CD4-positive, alpha-beta T cell treated with Interleukin-1 beta for 1 hour (primary cell): ENCODE measurements at places on chromosomes 7 and 10.

DNA sequence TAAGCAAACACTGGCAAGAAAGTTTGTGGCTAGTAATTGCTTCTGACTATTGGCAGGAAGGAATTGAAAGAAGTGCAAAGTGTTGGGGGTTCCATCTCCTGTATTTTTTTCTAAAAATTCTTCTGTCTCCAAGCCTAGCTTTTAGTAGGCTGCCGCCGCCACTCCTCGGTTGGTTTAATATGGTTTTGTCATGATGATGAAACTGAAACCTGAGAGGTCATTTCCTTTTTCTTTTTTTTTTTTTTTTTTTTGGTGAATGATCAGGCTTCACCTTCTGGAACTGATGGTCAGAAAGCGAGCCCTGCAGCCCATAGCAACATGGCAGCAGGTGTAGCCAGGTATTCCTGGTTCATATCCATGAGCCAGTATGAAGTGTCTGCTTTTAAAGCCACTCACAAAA is 75.3 kb upstream of the AGBL3 start:
- no peak for DNase-seq

DNA sequence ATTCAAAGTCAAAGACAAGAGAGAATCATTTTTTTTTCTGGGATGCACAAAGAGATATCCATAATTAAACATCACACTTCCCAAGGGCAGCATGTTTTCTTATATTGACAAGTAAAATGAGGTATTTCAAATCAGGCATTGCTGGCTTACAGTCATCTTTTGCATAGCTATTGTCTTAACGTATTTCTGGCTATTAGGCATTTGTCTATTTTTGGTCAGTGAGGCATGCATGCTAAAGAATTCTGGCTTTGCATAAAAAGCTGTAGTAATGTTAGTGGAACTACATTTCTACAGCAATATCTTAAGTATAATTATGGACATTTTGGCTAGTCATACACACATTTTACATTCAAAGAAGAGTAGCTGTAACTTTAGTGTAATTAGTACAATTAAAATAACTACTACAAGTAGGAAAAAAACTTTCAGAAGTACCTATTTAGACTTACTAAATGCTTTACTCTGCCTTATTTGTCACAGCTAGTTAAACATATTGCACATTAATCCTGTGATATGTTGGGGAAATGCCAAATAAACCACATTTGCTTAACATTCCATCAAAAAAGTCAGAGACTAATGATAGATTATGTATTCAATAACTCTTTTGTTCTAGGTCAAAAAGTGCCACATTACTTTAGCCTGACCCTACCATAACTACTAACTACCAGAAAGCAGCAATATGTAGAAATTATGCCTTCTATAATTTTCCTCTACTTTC is 76.4 kb downstream of the RELN start:
- DNase-seq: no peak

DNA sequence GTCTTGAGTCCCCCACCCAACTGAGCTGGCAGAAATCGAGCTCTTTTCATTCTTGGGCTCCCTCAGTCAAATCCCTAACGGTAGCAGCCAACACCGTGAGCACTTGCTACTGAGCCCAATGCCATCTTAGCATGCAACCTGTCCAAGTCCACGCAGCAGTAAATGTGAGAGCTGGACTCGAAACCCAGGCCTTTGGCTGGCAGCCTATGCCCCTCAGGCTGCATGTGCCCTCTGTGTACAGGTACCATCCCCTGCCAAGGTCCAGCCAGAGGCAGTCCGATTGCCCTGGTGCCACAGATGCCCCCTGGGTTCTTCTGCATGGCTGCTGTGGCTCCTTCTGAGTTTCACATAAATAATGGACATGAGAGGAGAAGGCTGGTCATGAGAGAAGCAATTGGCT is 1.2 kb upstream of the TMEM273 start:
- DNase-seq: no peak

DNA sequence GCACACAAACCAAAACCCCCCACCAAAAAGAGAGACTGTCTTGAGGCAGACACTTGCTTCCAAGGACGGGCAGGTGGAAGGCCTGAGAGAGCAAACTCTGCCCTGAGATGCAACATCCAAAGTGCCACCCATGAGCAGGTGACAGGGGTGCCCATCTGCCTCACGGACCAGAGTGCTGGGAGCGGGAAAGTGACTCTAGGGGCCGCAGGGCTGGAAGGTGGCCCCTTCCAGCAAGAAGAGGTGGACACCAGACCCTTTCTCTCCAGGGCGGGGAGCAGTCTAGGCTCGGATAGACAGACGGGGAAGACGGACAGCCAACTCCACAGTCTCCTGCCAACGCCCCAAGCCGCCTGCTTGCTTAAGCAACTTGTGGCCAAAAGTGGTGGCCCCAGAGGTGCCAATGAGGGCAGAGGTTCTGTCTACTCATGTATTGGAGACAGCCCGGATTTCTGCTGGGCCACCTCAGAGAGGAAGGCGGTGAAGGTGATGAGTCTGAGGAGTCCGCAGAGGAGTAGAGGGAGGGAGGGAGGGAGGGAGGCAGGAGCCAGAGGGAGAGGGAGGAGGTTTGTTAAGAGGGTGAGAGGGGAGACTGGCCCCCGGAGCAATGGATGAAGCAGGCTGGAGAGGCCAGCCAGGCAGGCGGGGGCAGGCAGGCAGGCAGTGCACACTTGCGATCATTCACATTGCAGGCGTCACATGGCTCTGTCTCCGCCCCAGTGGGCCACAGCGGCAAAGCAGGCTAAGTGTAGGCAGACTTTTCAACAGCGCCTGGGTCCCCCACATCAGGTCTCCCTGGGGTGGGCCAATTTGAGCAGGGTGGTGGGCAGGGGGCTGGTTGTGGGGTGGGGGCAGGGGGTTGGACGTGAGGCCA is 65.6 kb downstream of the SLC29A4 start:
- no peak for DNase-seq

GRCh38 chr7:97845622-97846203 is 26.5 kb downstream of the ASNS start:
- no peak for DNase-seq

- no peak for DNase-seq
Observed at GRCh38 chr10:7035126-7035761, 375.6 kb downstream of the SFMBT2 start.

GRCh38 chr7:73830681-73831583 is at the start of gene CLDN4:
Gene CLDN4 (plus strand): TSS chr7:73830996. CDS start chr7:73831202, 206 bp downstream.
- no peak for DNase-seq

- DNase-seq: no peak
Observed at GRCh38 chr10:76315240-76315639, 883.8 kb downstream of the LRMDA start.

- no peak for DNase-seq
Observed at GRCh38 chr7:114854369-114854768, 67.5 kb upstream of the MDFIC start.

- DNase-seq: no peak
Observed at GRCh38 chr7:41779918-41780317, 77.0 kb upstream of the INHBA start.

DNA sequence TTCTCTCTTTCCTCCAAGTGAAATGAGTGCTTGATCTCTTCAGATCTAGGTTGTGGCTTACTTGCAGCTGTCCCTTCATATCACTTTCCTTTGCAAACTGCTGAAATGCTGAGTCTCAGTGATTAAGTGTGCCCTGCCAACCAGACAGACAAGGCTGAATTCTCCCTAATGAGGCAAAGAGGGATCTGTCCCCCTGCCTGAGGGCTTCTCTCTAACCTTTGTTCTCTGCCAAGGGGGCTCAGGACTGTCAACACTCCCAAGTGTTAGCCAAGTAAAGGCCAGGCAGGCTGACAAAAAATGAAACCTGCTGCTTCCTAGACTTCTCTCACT is at the start of gene MSS51:
Gene MSS51, minus strand, starts transcription at position 24 of the 330 bp plus-strand sequence. CDS start 5,277 bp downstream, outside the sequence.
- no peak for DNase-seq

GRCh38 chr7:106806556-106806955 is 58.5 kb upstream of the PIK3CG start:
- no peak for DNase-seq

DNA sequence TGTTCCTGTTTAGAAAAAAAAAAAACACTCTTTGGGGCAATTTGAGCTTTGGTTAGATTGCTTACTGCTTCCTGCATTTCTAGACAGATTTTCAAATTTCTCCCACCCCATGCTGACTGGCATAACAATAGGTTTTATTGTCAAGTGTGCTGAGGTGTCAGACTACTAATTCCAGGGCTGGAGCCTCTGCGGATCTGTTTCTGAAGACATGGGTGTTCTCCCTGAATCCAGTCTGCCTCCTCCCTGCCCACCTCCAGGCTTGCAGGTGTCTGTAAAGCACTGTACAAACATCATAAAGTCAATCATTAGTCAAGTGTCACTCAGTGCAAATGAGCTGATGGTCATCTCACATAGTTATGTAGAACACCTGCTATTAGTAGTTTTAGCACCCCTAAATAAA is 292.4 kb downstream of the GATA3 start:
- no peak for DNase-seq

DNA sequence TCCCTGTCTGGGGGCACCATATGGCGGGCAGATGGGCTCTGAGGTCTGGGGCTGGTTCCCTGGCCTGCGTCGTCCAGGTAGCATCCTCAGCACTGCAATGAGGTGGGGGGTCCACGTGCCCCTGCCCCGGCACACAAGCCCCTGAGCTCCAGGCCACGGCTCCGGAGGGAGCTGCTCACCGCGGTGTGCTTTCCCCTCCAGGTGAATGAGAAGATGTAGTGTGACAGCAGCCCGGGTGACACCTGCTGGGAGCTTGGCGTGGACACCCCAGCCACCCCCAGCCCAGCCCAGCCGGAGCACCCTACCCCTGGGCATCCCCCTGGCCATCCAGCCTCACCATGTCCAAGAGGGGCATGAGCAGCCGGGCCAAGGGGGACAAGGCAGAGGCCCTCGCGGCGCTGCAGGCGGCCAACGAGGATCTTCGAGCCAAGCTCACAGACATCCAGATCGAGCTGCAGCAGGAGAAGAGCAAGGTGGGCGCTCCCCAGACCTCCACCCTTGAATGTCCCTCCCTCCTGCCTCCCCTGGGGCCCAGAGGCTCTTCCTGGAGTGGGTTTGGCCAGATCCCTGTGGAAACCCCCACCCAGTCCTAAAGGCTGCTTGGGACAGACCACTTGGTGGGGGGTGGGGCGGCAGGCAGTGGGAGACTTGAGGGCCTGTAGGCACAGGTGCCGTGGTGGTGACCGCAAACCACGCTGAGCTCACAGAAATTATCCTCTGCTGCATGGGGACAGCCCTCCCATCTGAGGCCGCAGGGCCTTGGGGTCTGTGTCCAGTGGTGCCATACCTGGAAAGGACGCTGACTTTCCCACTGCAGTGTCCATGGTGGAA is 38.9 kb downstream of the JAKMIP3 start:
- no peak for DNase-seq

- DNase-seq: no peak
Observed at GRCh38 chr10:96313344-96313743, 9.1 kb downstream of the DNTT start.

DNA sequence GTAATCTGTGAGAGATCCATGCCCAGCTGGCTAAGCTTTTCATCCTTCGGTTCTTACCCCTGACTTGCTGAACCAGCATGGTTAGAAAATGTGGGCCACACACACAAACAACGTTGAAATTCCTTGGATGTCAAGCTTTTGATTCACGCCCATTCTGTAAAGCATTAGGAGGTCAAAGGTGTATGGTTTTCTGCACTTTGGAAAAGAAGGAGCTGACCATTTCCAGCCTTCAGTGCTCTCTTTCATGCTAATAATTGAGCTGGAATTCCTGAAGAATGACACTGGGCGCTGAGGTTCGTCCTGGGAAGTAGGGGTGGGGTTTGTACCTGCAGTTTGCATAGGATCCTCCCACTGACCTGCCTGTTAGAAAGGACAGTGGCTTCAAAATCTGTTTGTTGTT is 23.1 kb downstream of the KLF6 start:
- DNase-seq: no peak

DNA sequence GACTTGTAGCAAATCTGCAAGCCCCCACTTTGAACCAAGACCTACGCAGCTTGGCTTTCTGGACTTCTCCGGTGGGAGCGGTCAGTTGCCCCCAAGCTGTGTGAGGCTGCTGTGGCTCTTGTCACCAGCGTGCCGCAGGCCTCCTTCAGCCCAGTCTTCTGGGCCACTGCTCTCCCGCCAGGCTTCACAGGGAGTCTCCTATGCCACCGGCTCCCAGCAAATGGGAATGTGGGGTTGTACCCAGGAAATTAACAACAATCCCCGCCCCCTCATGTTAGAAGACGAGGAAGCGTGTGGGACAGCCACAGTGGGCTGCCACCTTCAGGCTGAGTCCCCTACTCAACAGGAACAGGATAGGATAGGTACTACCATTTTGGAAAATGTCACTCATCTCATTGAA is 4.2 kb downstream of the WDR86 start:
- DNase-seq: no peak

DNA sequence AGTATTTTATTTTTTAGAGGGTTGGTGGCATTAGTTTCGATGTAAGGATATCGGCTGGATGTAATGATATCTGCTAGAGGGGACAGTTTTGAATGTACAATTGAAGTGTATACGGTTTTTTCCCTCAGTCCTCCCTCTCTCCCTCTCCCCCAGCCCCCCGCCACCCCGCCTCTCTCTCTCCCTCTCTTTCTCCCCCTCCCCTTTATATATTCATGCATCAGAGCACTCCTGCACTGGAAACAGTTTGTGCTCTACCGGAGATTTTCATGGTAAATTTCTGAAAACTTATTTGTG is 1.6 kb downstream of the GLCCI1 start:
- no peak for DNase-seq

DNA sequence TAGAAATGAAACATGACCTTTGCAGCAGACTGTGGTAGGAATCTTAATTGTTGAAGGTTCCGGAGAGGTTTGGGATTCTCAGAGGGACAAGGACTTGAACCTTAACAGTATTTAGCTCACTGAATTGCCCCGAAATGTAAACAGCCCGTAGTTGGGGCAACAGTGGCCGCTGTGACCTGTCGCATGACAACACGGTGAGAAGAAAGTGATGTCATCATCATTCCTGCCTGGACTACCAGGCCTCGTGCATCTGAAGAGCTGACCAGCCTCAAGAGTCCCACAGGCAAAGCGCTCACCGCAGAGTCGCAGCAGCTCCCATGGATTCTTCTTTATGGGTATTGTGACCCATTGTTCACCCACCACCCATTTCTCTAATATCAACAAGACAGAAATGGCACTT is 250.6 kb downstream of the KLF6 start:
- no peak for DNase-seq

GRCh38 chr7:16071246-16071857 is 350.0 kb downstream of the CRPPA start:
- peak; percentile 39 for DNase-seq
